ENCODE measurements at places on chromosomes 11 and 22. TPM values are rescaled to one million over a fixed set of nuclear protein-coding genes. Genes with fewer than 3 reads are reported as not detected.

- no peak for DNase-seq
Measured at GRCh38 chr11:78782725-78783124, 208.1 kb upstream of the NARS2 start.

DNA sequence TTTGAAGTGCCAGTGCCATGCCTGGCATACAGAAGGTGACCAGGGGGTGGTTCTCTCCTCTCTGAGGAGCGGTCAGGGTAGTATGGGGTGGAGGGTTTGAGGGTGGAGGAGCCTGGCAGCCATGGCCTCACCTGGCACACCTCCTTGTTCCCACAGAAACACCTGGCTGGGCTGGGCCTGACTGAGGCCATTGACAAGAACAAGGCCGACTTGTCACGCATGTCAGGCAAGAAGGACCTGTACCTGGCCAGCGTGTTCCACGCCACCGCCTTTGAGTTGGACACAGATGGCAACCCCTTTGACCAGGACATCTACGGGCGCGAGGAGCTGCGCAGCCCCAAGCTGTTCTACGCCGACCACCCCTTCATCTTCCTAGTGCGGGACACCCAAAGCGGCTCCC lies 9.6 kb downstream of the SERPINH1 start:
- DNase-seq, result no peak

DNA sequence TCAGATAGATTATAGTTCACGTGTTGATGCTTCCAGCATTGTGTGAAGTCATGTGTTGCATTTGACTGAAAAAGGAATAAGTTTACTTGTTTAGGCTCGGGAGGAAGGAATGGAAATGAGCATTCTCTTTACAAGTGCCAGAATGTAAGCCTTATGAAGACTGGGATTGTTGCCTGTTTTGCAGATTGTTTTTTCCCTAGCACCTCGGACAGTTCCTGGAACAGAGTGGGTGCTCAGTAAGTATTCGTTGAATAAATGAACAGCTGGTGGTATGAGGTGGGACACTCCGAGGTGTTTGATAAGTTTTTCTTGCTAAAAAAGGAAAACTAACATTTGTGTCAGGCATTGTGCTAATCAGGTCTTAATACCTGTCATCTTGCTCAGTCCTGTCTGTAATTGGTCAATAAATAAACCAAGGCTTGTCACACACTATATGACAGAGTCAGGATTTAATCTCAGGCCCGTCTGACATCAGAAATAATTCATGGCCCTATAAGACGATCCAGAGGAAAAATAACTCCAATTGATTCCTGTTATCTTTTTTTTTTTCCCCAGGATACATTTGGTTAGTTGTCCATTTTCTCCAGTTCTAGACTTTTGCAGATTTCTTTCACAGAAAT lies 304.7 kb downstream of the NELL1 start:
- DNase-seq, result no peak

DNA sequence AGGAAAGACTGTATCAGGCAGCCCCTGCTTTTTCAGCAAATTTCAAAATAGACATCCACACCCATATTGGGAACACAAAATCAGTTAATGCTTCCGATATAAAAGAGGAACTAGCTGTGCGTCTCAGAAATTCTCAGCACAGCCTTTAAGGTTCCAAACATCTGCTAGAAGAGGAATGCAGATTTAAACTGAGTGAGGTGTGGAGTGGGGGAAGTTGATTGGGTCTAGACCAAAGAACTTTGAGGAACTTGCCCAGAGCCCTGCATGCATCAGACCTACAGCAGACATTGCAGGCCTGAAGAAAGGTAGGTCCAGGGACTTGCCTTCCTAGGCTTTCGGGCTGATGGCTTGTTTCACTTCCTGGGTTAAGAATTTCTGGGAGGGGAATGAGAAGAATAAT lies at the start of gene MS4A4A:
Gene MS4A4A, plus strand, starts transcription at position 255 of the 400 bp plus-strand sequence. Its CDS starts 10 bp downstream, at position 265.
- DNase-seq, result no peak

DNA sequence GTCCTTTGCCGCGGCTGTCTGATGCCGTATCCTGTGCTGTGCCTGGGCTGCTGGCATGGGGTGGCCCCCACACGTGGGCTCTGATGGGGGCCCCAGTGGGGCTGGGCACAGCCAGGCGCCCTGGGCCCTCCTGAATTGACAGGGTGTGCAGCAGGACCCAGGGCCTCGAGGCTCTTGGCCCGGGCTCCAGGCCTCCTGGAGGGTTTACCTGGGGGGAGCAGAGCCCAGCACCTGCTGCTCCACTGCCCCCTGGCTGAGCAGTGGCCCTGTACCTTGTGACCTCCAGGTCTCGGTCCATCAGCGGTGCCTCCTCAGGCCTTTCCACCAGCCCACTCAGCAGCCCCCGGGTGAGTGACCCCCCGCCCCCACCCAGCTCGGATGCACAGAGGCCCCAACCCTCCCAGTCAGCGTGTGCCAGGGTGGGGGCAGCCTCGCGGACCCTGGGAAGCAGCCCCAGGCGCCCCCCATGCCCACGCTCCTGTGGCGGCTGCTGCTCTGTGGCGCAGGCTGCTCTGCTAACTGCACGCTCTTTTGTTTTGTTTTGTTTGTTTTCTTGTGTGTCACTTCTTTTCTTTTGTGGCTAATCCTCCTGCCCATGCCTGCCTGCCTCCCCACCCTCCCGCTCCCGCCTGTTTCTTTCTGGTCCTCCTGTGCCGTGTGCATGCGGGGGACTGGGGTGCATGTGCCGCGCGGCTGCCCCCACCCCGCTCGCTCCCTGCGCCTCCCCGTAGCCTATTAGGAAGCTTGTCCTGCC lies 36.9 kb downstream of the MOB2 start:
- DNase-seq, result no peak

GRCh38 chr22:19898145-19898544 lies 43.4 kb upstream of the COMT start:
- no peak for DNase-seq

- no peak for DNase-seq
Measured at GRCh38 chr22:44249376-44250147, 63.2 kb downstream of the SHISAL1 start.

GRCh38 chr22:31045900-31046538 lies 35.1 kb upstream of the SMTN start:
- no peak for DNase-seq

GRCh38 chr11:59182457-59183151 lies 10.7 kb downstream of the DTX4 start:
- DNase-seq, result no peak

DNA sequence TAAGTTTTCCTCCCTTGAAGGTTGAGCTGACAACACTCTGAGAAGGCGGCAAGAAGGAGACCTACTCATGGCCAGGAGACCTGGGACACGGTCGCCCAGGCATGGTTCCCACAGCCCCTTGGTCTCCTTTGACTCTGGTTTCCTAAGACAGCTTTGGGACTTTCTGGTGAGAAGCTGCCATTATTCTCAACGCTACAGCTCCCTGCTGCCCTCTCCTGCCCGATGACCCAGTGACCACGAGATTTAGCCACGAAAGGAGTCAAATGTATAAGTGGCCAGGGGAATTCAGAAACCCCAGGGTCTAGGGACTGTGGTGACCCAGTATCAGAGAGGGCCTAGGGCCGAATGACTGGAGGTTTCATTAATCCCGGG lies 699 bp upstream of the SDF2L1 start:
- no peak for DNase-seq

DNA sequence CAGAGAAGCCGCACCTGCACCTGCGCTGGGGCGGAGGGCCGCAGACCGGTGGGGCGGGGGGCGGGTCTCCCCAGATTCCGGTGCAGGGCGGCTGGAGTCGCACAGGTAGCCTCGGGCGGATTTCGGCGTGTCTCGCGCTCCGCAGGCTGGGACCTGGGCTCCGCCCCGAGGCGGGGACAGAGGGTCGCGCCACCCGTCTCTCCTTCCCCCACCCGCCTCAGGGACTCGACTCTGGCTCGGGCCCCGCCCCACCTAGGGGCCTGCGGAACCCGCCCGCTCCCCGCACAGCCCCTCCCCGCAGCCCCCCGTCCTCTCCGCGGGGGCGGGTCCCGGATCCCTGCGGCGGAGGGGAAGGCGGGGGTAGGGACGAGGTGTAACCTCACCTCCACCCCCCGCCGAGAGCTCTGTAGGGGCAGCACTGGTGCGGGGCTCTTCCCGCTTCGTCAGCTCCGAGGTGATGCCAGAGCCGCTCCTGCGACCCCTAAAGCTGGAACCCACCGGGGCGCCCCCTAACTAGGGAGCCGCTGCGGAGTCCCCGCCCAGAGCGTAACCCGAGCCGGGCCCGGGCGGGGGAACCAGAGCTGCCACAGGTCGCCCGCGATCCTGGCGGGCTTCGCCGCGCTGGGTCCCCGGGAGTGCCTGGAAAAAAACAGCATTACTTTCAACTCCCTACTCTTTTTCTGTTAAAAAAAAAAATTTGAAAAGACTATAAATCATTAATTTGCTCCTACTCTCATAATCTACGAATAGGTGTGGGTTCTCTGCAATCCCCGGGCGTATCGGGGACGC lies at the start of gene SLC29A2:
Gene SLC29A2, minus strand, starts transcription at position 134 of the 789 bp plus-strand sequence. CDS start 169 bp downstream, outside the sequence.
- DNase-seq, result peak; percentile 72

The JAML gene
- total RNA-seq, result 71.5 TPM

The DNAJB13 gene
- total RNA-seq, result not detected

The SLC29A2 gene
- total RNA-seq, result 3.4 TPM

The ACAD8 gene
- total RNA-seq, result 28.7 TPM

The PAX6 gene
- total RNA-seq, result not detected

The CRYBB3 gene
- total RNA-seq, result not detected

The ART1 gene
- not detected for total RNA-seq

The OR5P2 gene
- not detected for total RNA-seq
